ENCODE measurements at places on chromosomes 4 and X.

DNA sequence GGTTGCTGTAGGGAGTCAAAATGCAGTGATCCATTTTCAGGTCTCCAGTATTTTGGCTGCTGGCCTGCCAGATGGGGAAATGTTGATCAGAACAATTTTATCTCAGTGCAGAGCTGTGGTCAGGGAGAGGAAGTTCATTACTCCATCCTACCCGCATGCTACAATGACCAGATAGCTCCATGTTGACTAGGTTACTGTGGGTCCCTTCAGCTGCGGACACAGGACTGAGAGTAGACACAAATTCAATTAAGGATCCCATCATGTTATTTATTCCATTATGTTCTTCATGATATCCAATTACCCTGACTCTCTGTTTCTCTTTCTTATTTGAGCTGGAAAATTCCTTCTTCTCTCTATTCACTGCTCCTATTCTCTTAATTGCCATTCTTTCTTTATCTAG lies 16.3 kb downstream of the SYNPO2 start:
- peak; percentile 59 for DNase-seq

GRCh38 chr4:185651137-185651677 lies 115.9 kb upstream of the PDLIM3 start:
- no peak for DNase-seq

DNA sequence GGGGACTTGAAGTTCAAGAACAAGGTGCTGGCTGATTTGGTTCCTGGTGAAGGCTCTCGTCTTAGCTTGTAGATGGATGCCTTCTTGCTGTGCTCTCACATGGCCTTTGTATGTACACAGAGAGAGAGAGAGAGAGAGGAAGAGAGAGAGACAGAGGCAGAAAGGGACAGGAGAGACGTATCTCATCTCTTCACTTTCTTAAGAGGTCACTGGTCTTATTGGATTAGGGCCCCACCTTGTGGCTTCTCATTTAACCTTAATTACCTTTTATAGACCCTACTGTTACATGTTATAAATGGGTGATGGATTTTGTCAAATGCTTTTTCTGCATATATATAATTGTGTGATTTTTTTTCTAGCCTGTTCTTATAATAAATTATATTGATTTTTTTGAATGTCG lies 1444.2 kb downstream of the ADGRL3 start:
- peak; percentile 48 for DNase-seq

GRCh38 chr4:139300431-139301112 lies 733 bp upstream of the NAA15 start:
- DNase-seq: peak; percentile 65

DNA sequence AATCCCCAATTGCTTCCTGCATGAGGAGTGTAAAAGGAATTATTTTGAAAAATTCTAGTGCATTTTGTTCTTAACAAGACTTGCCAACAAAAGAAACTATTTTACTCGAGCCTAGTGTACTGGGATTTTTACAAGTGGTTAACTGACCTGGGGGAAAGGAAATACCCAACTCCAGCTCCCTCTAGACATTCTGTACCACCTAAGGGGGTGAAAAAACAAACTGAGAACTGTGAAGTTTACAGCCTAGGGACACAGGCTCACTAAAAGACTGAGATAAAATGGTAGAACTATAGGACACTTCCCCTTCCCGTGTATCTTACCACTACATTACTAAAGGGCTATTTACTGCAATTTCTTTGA lies 2.6 kb upstream of the ADH5 start:
- DNase-seq: no peak

GRCh38 chr4:154349829-154350228 lies 141.8 kb downstream of the DCHS2 start:
- DNase-seq: no peak

GRCh38 chrX:151359341-151359740 lies 37.7 kb upstream of the VMA21 start:
- no peak for DNase-seq

GRCh38 chr4:162700815-162701361 lies 465.8 kb downstream of the NAF1 start:
- DNase-seq: no peak
